Lung microvascular endothelial cell (primary cell): ENCODE measurements at places on chromosomes 4 and X. TPM values are rescaled to one million over a fixed set of nuclear protein-coding genes. Genes with fewer than 3 reads are reported as not detected.
A peak's percentile ranks its signal among the peaks of the same experiment; 100 is the strongest.

DNA sequence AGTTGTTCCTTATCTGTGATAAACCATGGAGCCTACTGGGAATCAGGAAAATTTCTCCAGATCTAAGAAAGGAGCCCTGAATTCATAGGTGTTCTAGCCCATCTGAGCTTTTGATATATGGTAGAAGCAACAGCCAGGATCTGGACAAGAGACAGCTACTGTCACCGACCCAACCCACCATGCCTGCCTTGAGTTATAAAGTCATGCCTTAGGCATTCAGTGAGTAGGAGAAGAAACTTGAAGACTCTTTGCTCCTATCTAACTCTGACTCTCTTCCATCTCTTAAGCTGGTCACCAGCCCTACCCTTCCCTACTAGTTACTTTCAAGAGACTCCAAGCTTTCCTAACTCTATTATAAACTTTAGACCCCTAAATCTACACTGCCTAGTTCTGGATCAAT, 83.9 kb upstream of the FAM9B start:
- DNase-seq = no peak

DNA sequence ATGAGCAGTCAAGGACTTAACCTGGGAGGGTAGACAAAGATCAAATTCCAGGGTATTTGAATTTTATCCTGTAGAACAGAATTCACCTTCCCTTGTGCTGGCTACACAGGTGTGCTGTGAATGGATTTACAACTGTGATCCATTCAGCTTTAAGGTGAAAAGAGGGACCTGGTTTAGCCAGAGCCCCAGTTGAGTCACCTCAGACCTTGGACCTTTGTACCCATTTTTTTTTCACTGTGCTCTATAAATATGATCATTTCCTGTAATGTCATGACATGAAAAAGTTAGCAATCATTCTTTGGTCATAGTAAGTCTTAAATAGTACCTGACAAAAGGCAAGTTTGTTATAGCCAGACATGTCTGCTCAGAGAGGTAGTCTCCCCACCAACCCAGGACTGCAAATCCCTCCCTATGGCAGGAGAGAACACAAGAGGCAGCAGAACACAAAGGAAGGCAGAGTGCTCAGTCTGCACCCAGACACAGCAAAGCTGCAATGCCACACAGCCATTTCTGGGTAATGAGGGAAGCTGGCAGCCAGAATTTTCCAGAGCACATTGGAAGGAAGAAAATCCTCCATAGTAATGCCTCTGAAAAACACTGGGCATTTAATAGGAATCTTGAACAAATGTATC, 77.9 kb downstream of the CXXC4 start:
- no peak for DNase-seq

GRCh38 chr4:11704186-11704830, 275.6 kb upstream of the HS3ST1 start:
- DNase-seq = peak; percentile 7

- DNase-seq = no peak
These were observed 50.9 kb downstream of the RXFP1 start for GRCh38 chr4:158572608-158573007.

DNA sequence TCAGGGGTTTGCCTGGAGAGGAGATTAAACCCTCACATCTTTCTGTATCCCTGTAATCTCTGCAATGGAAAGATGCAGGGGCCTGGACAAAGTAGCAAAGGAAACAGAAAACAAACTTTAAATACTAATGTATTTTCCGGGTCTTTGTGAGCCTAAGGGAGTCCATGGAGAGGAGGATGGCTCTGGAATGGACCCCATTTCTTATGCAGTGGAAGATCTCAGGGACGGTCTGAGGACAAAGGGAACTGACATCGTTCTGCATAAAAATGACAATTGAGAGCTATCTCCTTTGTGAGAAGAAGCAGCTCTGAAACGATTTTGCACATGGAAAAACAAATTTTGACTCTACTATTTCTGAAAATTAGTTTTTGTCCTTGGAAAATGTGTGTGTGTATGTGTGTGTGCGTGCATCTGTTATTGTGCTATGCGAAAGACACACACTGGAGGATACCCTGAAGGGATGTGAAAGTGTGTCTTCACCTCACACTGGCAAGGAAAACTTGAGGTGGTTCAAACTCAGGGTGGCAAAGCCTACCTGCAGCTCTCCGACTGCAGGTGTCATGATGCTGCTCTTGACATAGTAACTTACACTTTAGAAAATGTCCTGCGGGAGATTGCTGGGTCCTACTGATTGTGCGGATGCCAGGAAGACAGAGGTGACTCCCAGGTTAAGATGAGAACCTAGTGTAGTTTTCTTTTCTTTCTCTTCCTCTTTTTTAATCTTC, 126.4 kb upstream of the JADE1 start:
- DNase-seq = no peak

DNA sequence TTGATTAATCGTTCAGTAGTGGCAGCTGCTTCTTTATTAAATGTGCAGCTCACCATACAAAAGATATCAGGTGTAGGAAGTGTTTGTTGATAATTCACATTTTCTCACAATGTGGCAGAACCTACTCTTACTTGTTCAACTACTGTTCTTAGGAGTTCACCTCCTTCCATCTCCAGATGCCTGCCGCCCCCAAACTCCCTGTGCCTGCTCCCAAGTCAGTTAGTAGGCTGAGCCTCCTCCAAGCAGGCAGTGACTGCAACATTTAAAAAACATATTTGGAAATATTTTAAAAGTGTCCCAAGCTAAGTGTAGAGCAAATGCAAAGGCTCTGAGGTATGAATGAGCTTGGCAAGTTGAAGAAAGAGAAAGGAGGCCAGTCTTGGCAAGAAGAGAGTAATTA, 100.2 kb downstream of the AFF2 start:
- no peak for DNase-seq

GRCh38 chr4:86917212-86918039, 17.4 kb upstream of the AFF1 start:
- no peak for DNase-seq

DNA sequence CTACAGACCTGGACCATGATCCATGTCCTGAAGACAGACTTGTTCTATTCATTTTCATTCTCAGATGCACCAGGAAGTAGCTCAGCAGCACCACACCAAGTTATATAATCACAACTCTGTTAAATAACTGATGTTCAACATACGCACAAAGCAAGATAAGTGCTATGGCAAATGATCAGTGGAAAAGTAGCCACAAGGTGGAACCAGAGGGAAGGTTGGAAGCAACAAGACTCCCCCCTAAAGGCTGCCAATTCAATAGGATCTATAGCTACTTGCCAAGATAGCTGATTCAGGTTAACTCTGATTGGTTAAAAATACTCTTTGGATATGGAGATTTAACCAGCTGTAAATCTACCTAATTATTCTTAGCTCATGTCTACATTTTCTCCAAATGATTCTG, 23.7 kb upstream of the FAM47B start:
- peak; percentile 50 for DNase-seq

DNA sequence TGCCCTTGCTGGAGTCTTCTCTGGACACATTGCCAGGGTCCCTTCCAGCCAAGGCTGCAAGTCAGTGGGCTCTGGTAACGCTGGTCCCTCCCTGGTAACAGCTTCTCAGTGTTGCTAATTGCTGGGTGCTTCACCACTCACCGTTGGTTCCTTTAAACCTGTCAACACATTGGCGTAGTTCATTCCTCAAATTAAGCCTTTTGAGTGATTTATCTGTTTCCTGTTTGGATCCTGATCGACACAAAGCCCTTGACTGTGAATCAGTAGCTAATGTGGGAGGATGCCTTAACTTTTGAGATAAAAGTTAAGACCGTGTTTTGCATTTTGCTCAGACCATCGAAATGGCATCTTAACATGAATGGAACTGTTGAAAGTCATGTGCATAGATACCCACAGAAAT, 125.9 kb downstream of the AMELX start:
- peak; percentile 38 for DNase-seq

Gene ADH7
- not detected in 2 replicates for total RNA-seq

GRCh38 chr4:1772853-1773538, 20.1 kb upstream of the FGFR3 start:
- DNase-seq = no peak

GRCh38 chr4:123748806-123749205, 352.2 kb downstream of the SPRY1 start:
- DNase-seq = peak; percentile 1

DNA sequence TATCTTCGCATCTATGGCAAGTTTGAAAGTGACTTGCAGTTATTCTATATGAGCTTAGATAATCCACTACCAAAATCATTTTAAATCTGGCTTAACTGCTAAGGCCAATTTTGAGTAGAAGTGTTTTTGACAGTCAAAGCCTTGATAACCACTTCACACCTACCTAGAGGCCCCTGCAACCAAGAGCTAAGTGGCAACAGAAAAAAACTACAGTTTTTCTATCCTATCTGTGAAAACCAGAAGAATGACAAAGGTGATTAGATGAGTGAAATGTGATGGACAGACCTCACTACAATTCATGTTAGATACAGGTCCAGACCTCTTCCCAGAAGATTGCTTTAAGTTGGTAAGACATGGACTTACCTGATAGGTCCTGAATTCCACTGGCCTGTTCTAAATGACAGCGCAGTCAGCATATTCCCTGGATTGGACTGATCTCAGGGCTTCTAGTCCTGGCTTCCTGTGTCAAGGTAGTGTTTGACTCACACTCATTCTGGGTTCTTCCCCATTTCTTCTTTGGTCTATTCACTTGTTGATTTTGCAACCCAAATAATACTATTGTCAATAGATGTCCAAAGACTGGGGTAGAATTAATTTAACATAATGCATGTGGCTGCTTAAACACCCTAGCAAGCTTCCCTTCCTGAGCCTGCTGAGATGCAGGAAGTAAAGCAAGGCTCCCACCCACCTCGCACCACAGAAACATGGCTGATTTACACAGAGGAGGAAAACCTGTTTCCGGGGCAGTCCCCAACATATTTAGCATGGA, 65.1 kb downstream of the PPP3CA start:
- DNase-seq = no peak

- no peak for DNase-seq
These were observed 26.9 kb downstream of the PAPSS1 start for GRCh38 chr4:107693132-107693531.

DNA sequence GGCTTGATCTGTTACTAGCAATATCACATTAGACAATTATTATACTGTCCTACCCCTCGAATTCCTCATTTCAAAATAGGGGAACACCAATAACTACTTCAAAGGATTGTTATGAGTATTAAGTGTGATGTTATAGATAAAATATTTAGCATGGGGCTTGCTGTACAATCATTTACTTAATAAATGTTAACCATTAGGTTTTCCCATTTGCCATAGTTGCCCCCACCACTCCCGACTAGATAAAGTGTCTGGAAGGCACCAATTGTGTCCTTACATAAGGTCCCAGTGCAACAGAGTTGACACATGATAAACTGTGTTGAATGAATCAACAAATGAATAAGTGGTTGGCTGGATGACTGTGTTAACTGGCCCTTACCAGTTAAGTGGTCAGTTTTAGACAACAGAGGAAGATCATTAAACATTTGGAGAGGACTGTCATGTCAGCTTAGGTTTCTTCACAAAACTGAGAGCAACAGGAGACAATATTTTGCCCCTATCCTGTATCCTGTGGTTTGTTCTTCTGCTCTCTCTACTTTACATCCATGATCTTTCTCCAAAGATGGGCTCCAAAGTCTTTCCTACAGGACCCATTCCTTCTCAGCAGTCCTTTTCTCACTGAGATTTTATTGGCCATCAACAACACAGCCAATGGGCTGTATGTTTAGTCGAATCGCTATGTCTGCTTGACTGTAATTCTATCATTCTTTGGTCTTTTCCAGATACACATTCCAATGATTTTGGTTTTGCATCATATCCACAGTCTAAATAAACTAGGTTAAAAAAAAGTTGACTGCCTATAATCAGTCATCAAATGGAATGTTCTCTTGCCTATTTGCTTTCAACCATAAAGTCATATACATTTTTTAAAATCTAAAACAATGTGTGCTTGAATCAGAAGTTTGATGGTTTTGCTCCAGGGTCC, 74.4 kb downstream of the RNF150 start:
- DNase-seq = no peak

Gene GJB1
- not detected in 2 replicates for total RNA-seq

- DNase-seq = no peak
These were observed 2.2 kb downstream of the NHS start for GRCh38 chrX:17377091-17377717.
